ENCODE measurements at places on chromosomes 6 and 20.
A peak's percentile ranks its signal among the peaks of the same experiment; 100 is the strongest.

DNA sequence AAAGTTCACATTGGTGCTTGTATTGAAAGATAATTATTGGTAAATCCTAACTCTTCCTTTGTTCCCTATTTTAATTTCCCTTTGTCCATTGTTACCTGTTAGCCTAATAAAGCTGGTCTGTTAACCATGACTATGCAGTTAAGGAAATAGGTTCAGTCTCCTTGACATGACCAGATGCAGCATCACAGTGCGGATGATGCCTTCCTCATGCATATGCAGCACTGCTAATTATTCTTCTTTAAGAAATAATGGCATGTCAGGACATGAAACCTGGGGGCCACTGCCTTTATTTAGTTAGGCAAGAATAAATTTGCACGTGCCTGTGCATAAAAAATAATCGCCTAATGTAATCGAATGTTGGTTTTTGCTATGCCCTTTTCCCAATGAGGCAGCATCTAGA lies 16.5 kb downstream of the PBOV1 start:
- no peak for DNase-seq

DNA sequence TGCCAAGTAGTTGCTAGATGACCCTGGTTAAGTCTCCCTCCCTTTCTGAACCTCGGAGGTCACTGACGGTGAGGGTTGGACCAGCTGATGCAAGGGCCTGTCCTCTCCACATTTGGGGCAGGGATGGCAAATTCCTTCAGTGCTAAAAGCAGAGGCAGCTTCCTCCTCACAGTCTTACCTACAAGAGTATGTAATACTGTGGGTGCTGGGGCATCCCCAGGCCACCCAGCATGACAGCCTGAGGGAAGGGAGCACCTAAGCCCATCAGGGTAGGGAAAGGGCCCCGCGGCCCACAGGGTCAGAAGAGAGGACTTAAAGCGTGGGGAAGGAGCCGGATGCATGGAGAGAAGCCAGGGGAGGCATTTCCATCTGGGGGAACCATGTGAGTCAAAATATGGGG lies 38.0 kb downstream of the TGM3 start:
- no peak for DNase-seq

DNA sequence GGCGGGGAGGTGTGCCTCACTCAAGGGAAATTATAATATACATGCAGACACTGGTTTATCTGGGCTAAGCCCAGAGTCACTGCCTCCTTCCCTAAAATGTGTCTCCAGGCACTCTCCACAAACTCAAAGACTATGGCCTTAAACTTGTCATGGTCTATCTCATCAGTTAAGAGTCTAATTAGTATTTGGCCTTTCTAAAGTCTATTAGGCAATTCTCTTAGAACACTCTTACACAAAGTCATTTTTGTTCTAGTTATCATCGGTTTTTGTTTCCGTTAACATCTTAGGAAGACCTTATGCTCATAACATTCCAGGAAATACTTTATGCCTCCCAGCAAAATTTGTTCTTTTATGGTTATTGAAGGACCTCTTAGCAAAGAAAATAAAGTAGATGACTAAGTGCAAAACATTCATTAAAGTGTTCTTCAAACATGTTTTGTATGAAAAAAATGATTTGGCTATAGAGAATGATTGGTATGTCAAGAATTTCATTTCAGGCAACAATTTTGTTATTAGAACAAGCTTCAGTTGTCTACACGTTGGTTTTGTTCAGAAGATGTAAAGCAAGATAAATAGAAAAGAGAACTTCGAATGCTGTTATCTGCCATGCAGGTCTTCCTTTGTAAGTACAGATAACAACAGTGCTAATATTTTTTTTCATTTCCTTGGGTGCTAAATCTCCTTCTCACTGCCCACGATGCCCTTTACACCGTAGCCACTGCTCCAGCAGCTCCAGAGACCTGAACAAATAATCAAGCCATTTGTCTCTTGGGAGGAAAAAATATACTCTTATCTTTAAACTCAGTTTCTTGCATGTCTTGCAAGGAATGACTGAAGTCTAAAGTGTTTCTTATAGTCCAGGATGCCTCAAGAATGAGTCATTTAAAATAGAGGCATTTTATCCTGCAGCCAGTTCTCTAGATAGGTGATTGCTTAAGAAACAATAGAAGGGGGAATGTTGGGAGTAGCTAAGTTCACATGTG lies 170.4 kb downstream of the HTR1B start:
- no peak for DNase-seq

- no peak for DNase-seq
Observed at GRCh38 chr6:90204327-90205056, 92.2 kb downstream of the BACH2 start.

- no peak for DNase-seq
Observed at GRCh38 chr20:38253571-38253970, 7.0 kb downstream of the KIAA1755 start.

GRCh38 chr6:156111913-156112312 lies 656.3 kb upstream of the NOX3 start:
- no peak for DNase-seq

DNA sequence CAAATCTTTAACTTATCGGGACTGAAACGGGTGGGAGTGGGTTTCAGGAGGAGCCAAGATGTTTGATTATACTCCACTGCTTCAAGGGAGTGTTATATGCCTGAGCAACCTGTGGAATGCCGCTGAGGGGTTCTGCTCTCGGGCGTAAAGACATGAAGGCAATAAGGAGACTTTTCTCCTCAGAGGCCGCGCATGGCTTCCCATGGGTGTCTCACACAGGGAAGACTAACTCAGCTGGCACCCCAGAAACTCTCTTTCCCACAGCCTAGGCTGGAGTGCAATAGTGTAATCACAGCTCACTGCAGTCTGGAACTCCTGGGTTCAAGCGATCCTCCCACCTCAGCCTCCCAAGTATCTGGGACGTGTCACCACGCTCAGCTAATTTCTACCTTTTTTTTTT lies 5.1 kb upstream of the C20orf141 start:
- DNase-seq, result no peak

- DNase-seq, result peak; percentile 35
Observed at GRCh38 chr20:17786221-17786718, 86.5 kb downstream of the BANF2 start.

GRCh38 chr20:49887251-49888211 lies 27.8 kb downstream of the SPATA2 start:
- DNase-seq, result peak; percentile 22

GRCh38 chr20:1894471-1894950 lies 696 bp upstream of the SIRPA start:
- no peak for DNase-seq

- DNase-seq, result no peak
Observed at GRCh38 chr20:61802721-61803311, 262.9 kb downstream of the TAF4 start.

- no peak for DNase-seq
Observed at GRCh38 chr6:31582230-31582643, at the start of gene LTB. Gene LTB (minus strand): TSS chr6:31582424. CDS start chr6:31582417, 7 bp downstream.

DNA sequence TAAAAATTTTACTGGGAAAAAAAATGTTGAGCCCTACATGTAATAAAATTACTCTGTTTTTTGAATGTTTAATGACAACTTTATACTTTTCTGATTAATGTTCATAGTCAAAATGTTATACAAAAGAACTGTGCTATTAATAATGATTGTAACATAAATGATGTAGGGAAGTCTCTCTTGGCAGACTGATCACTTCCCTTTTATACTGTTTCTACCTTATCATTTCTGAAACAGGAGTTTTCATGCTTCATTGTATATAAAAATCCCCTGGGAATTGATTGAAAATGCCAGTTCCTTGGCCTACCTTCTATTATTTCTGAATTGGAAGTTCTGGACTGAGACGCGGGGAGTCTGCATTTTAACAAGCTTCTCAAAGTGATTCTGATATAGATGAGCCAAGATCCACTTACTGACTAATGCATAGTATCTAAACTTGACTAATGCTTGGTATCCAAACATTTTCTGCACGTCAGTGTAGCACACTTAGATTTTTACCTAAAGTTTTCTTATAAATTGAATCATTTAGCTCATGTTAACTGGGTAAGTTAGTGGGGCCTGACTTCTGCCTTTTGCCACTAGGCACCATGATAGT lies 7.2 kb upstream of the HDAC2 start:
- peak; percentile 11 for DNase-seq

- DNase-seq, result no peak
Observed at GRCh38 chr6:73388433-73388799, 6.2 kb upstream of the DDX43 start.
